ENCODE measurements at places on chromosomes 1 and 21. TPM values are rescaled to one million over a fixed set of nuclear protein-coding genes. Genes with fewer than 3 reads are reported as not detected.

DNA sequence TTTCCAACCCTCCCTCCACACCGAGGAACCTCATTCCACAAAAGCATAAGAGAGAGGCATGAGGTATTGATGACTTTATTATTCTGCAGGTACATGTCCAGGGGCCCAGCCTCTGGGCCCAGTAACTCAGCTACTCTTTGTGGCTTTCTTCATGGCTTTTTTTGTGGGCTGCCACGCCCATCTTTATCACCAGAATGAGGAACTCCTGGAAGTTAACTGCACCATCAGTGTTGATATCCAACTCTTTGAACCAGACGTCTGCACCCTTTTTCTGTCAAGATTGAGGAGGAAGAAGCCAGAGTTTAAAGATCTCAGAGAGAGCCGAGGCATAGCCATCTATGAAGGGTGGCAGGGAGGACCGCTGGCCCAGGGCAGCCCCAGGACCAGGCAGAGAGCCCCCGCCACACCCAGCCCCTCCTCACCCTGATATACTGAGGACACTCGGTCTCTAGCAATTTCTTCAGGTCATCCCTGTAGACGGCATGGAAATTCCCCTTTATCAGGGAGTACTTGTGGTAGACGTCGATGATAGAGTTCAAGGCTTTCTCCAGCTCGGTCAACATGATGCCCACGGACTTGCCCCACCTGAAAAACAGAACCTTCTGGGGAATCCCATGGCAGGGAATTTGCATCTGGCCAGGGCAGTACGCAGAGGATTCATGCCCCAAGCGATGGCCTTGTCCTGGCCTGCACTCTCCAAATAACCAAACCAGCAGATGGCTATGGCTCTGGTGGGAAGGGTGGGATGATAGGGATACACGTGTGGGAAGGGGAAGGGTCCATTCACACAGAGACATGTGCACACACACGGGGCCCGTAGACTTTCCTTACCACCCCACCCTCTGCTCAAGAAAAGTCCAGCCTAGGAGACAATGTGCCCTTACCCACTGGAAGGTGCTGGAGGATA is 647 bp downstream of the S100A8 start:
- DNase-seq, result no peak

GRCh38 chr1:244210884-244211558 is 159.9 kb downstream of the ZBTB18 start:
- no peak for DNase-seq

DNA sequence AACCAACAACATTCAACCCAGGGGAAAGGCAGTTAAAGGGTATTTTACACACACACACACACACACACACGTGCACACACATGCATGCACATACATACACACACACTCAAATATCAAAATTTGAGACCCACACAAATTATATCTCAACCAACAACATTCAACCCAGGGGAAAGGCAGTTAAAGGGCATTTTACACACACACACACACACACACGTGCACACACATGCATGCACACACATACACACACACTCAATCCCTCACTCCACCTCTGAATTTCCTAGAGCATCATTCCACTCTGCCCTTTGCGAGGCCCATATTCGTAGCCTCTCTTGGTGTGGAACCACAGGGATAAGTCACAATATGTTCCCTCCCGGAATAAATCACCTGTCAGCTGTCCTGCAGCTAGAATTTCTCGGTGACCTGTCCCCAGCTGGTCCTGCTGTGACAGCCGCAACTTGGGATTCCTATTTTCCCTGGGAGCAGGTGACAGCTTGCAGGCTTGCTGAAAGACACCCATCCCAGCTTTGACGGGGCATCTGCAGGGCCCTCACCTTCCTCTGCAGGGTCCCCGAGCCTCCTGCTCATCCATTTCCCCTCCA is 122.7 kb downstream of the PSMG1 start:
- DNase-seq, result no peak

The KCNE2 gene
- total RNA-seq, result 0.22 TPM

- DNase-seq, result no peak
Observed at GRCh38 chr1:174874331-174875053, 125.3 kb upstream of the CACYBP start.

- no peak for DNase-seq
Observed at GRCh38 chr1:34406833-34407539, 230.3 kb downstream of the C1orf94 start.

DNA sequence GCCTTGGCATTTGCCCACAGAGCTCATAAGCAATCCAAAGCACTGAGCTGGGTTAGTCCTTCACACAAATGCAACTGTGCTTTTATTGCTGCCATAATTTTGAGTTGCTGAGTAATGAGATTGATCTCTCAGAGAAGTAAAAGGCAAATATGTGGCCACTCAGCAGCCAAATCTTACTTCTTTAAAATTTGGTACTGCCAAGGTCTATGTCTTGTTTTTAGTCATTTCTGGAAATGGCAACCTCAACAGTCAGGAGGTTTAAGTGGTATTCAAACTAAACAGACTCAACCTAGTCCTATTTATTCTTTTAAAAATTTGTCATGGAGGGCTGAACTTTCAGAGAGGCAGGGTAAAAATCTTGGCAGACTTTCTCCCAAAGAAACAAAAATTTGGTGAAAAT is 216.4 kb upstream of the GJB5 start:
- no peak for DNase-seq

DNA sequence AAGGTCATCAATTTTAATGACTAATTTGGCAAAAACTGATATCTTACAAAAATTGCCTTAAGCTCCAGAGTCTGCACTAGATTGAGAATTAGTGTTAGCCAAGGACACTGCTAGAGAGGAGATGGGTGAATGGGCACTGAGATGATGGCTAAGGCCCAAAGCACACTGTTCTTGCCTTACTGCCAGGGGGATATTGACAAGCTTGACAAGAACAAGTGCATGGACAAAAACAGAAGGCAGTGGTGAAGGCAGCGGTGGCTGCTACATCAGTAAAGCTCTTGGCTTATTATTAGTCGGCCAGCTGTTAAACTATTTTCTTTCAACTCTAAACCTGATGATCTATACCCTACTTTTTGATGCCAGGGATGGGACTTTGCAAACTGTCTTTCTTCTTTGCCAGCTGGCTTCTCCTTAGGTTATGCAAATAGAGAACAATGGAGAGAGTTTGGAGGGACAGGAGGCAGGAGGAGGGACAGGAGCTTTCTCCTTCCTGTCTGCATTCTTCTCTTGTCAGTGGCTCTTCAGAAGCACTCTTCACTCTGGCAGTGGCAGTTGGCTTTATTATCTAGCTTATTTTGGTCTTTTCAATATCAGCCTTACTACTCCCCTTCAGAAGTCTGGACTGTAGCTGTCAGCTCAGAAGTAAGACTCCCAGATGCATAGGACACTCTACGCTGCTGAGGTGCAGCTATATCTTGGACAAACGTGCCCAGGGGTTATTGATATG is 853.5 kb upstream of the TMPRSS15 start:
- DNase-seq, result no peak

DNA sequence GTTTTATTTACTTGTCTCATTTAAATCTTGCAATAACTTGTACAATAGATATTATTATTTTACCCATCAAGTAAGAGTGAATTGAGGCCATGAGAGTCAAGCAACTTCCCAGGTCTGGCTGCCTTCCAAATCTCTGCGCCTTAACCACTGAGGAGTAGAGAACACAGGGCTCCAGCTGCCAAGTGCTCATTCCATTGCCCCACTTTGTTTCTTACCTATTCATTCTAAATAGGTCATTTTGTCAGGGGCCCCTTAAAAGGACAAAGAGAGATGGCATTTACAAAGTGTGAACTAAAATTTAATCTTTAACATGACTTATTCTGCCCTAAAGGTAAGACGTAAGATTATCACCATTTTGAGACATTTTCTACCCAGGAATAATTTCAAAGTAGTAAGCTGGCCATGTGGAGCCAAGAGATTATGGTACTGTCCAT is 3.5 kb downstream of the PPP1R15B start:
- DNase-seq, result no peak

DNA sequence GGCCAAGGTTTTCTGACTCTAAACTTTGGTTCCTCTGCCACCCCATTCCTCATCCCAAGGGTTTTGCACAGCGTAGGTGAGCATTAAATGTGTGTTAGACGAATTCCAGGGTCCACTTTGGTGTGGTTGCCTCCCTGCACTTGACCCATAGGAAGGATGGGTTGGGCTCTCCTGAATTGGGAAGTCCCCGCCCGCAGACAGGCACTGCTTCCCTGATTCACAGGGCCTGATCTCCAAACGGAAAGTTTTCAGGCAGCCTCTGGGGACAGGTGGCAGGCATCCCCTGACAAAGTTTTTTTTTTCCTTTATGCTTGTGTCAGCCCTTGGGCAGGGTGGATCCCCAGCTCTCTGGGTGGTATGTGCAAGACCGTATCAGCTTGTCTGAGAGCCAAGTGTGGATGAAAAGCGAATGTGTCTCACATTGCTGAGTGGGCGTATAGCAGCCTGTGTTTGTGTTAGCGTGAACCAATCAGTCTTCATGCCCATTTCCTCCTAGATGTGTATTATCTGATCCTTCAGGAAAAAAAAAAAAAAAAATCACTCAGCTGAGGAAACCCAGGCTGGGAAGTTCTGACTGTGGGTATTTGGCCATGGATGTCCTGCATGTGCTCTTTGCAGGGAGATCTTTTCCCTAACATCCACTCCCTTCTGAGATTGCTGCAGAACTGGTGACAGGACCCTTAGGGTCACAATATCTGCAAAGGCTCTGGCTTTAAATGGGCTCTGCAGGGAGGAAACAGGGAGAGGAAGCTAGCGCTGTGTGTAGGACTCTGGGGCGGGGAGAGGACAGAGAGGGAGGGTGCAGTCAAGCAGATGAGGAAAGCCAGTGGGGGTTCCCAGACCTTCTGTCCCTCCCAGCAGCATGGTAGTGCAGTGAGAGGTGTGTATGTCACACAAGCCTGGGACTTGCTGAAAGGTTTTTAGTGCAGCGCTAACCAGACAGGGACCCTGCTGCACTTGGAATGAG is 42.2 kb upstream of the TRABD2B start:
- DNase-seq, result peak; percentile 64

DNA sequence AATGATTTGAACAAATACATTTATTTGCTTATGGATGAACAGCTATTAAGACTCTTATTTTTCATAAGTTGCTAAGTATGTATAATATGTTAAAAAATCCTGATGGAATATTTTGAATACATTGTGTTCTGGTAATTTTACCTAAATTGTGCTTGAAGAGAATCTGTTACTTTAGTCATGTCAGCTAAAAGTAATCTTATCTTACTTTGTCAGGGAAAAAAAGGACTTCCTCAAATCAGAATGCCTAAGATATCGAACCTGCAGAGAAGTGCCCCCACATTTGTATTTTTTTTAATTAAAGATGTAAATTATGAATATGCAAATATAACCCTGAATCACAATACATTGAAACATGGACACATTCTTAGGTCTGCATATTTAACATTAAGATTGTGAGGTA is 1331.7 kb downstream of the MRPL39 start:
- no peak for DNase-seq

DNA sequence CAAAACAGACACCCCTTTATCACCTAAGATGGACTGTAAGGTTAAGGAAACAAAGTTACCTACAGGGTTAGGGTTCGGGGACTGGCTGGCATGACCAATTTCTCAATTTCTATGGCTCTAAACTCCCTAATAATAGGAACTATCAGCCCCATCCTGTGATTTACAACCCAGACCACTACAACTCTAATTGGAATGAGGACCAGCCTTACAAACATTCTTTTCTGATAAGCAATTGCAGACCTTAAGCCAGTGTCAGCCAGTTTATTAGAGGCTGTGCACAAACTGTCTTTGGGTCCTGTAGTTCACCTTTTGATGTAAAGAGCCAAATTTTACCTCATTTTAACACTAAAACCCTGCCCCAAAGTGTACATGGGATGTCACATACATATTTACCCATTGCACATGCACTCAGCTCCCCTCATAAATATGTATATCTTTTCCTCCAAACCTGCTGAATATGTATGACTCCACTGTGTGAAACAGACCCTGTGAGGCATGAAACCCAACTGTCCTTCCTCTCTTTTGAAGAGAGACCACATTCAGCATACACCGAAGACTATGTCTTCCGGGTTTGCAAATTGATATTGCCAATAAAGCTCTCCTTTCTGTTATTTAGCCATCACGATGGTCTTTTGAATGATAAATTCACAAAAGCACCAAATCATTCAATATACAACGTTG is 7.3 kb upstream of the APP start:
- no peak for DNase-seq

DNA sequence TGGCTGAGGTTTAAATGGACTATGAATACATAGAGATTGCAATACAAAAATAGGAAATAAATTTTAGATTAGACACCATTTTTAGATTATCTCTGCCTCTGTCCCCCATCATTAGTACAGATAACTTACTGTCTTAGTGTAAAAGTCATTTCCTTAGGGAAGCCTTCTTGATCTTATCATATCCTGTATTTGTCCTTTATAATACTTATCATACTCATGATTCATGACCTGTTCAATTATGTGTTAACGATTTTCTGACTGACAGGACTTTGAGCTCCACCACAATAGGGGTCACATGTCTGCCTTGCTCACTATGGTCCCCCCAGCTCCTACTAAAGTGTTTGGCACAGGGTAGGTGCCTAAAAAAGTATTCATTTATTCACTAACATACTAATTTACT is 14.6 kb downstream of the TEX38 start:
- no peak for DNase-seq

The TAGLN2 gene
- 103 TPM for total RNA-seq

- no peak for DNase-seq
Observed at GRCh38 chr21:39932335-39932734, 65.1 kb downstream of the PCP4 start.

The CFAP45 gene
- total RNA-seq, result 0.32 TPM

The FMN2 gene
- total RNA-seq, result 0.38 TPM

- DNase-seq, result no peak
Observed at GRCh38 chr21:29064850-29065481, 8.5 kb downstream of the CCT8 start.

- DNase-seq, result no peak
Observed at GRCh38 chr21:31449921-31450535, 106.0 kb upstream of the TIAM1 start.

The KRTAP26-1 gene
- total RNA-seq, result not detected

DNA sequence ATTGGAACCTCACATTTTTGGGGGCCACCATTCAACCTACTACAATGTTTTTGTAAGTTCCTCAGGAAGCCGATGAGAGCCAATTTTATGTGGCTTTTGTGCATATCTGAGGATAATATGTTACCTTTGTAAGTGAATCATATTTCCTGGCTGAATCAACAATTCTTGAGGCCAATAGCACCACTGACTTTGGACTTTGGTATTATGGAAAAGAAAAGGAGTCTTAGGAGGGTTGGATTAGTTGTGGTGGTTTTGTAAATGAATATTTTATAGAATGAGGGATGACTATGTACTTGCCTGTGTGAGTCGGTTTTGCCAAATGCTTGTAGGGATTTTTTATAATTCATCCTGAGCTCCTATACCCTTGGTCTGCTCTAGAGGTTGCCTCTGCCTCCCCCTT is 181.5 kb upstream of the HMGB4 start:
- no peak for DNase-seq

The DDI2 gene
- 23.7 TPM for total RNA-seq

DNA sequence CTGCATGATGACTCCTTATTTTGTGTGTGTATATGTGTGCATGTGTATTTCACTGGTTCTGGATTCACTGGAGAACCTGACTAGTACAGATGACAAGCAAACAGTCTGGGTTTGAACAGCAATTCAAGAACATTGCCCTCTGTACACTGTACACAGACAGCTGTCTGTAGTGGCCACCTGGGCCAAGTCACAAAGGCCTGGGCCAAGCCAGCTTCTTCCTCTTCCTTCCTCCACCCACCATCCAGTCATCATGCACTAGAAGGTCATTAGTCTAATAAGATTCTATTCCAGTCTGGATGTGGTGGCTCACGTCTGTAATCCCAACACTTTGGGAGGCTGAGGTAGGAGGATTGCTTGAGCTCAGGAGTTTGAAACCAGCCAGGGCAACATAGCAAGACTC is 155.9 kb downstream of the ELAVL4 start:
- no peak for DNase-seq

- DNase-seq, result no peak
Observed at GRCh38 chr1:1622010-1622787, 6.9 kb downstream of the MIB2 start.

Measured in cardiac septum (tissue), 1 donor.